Glomerular endothelial cell (primary cell): ENCODE measurements at places on chromosomes 2 and 18.

- no peak for DNase-seq
Measured at GRCh38 chr2:15299904-15300520, 261.1 kb downstream of the NBAS start.

- no peak for DNase-seq
Measured at GRCh38 chr18:76467371-76468190, 27.5 kb downstream of the ZNF516 start.

DNA sequence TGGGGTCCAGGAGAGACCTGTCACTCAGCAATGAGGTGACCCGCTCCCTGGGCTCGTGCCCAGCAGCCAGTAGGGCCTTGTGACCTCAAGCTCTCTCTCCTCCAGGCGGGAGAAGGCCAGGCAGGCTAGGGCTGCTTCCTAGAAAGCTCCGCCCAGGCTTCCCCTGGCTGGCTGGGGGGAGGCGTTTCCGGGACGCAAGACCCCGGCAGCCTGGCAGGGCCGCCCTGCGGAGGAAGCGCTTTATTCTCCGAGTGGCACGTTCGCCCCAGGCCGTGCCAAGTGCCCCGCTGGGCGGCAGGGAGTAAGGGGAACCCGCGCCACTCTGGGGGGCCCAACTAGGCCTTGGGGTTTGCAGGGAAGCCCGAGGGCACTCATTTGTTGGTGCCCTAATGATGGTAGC, 21.2 kb upstream of the EPAS1 start:
- no peak for DNase-seq

DNA sequence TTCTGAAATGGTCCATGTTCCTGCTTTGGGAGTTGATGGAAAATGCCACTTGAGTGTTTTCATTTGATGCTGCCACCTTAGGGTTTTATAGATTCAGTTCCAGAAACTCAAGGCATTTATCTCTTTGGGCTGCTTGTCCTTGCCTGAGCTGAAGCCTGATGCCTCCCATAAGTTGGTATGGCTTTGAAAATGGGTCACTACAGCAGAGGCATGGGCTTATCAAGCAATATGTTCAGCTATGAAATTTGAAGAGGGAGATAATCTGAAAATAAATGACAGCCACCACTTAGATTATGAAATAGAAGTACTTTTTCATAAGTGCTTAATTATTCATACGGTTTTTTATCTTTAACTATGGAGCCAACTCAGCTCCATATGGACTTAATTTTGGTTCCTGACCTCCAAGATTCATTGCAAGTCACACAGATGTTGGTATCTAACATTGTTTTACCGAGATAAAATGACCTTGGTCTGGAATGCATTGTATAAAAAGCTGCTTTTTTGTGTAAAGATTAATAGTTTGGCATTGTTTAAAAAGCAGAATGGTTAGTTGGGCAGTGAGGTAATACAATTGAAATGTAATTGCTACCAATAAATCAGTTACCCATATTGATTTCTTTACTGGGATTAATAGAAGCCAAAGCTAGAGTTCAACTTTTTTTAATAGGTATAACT, 4.5 kb downstream of the SLC14A1 start:
- DNase-seq: no peak

DNA sequence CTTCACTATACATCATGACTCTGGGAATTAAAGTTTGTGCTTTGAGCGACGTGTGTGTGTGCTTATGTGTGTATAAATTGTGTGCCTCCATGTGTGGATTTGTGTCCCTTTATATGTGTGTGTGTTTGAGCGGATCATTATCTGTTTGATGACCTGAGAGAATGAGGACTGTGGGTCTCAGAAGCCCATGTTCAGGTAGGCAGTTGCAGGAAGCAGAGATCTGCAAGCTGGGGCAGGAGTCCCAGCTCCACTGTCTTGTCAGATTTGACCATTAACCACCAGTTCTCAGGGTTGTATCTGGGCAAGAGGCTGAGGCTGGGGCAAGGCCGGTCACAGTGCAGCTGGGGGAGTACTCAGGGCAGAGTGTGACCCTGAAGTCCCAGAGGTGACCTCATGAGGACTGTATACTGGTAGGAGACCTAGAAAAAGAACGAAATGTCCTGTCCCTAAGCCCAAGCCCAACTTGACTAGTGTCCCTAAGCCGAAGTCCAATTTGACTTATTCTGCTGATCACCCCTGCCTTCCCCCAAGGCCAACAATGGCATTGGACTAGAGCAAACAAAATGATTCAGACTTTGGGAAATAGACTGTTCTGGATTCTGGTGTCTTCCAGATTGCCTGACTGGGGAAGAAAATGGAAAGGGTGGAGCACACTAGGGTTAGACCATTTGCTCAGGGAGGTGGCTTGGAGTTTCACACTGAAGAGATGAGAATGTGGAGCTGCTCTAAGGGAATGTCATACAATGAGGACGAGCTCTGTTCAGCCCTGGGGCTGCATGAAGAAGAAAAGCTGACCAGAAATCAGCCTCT, 28.1 kb downstream of the RHOB start:
- DNase-seq: no peak

- no peak for DNase-seq
Measured at GRCh38 chr2:221554769-221555493, 17.2 kb downstream of the EPHA4 start.

DNA sequence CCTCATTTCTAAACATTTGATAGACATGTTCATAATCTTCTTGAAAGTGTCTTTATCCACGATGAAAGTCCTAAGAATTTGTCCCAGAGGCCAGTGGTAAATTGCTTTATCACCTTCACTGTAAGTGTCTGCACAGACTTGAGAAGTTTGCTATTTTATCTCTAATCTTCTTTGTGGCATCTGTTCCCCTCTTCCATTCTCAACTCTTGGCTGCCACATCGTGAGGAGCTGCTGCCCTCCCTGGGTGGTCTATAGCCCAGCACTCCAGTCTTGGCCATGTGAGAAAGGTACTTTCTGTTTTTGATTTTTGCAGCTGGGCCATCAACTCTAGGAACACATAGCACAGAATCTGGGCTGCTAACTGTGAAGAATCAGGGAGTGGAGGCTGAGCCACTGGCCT, 45.5 kb downstream of the SLC14A2 start:
- no peak for DNase-seq

- DNase-seq: no peak
Measured at GRCh38 chr18:43830303-43830702, 553.0 kb upstream of the SYT4 start.
